GM18507 (cell line): ENCODE measurements at places on chromosomes 2 and 18.

DNA sequence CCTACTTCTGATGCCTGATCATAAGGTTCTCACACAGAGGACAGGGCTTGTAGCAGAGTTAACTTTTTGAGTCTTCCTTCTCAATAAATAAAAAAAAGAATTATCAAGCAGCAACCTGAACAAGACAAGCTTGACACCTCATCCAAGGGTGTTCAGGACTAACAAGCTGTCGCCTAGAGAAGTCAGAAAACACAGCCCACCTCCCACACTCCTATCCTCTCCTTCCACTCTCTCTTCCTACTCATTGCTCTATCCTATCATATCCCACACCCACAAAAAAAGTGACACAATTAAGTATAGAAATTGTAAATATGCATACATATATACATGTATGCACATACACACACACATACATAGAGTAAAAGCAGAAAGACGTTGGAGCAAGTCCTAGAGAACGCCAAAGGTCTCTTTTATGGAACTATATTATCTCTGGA, 5.4 kb downstream of the NBAS start:
- no peak for DNase-seq

- DNase-seq = no peak
Observed at GRCh38 chr2:229849073-229849472, 72.7 kb downstream of the TRIP12 start.

DNA sequence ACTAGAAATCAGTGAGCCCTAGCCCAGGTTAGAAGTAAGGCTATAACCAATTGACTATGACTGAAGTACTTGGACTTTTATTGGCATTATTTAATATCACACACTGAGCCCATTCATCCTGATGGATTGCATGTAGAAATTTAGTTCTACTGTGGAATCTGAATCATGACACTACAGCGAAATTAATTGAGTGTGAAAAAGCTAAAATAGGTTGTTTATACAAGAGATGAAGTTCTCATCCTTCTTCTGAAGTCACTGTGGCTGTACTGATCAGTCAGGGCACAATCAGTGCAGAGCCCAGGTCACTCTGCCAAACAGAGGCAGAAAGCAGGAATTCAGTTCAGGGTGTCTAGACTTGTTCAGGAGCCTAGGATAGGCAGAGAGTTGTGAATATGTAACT, 158.9 kb downstream of the BABAM2 start:
- DNase-seq = no peak

DNA sequence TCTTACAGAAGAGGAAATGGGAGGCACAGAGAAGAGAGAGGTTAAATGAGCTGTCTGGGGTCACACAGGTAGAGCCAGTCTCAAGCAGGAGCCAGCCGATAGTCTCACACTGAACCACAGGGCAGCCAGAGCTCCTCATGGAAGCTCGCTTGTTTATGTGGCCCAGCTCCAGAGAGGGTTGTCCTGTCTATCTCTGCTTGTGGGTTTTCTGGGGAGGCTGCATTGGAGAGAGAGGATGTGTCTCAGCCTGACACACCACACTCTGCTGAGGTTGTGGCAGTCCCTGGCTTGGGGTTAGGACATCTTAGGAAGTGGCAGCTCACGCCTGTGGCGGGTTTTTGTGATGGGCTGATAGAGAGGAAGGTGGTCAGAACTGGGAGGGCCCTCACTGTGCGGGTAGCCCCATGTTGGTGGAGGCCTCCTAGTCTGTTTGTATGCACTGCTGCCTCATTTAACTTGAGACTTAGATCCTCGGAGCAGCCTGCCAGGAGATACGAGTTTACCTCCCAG, 52.3 kb downstream of the TCF7L1 start:
- no peak for DNase-seq

DNA sequence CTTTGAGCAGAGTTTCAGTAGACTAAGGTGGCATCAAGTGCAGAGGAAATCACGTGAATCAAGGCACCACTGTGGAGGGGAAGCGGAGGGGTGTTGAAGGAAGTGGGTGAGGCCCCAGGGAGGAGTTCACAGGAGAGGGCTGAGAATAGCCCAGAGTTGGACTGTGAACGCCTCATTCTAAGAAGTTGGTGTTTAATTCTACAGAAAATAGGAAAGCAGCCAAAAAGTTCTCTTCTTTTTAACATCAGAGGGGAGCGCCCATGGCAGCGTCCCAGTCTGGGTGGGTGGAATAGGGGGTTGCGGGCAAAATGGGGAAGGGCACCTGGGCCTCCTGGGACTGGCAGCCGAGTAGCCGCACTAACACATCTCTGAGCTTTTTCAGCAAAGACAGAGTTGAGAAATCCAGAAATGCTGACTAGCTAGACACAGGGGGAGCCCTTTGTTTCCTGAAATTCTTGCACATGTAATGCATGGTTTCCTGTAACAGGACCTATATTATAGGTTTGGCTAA, 97.0 kb downstream of the NEB start:
- no peak for DNase-seq

- no peak for DNase-seq
Observed at GRCh38 chr18:63344263-63344662, 22.7 kb downstream of the KDSR start.

GRCh38 chr2:181371195-181371594, 86.0 kb upstream of the ITGA4 start:
- no peak for DNase-seq

DNA sequence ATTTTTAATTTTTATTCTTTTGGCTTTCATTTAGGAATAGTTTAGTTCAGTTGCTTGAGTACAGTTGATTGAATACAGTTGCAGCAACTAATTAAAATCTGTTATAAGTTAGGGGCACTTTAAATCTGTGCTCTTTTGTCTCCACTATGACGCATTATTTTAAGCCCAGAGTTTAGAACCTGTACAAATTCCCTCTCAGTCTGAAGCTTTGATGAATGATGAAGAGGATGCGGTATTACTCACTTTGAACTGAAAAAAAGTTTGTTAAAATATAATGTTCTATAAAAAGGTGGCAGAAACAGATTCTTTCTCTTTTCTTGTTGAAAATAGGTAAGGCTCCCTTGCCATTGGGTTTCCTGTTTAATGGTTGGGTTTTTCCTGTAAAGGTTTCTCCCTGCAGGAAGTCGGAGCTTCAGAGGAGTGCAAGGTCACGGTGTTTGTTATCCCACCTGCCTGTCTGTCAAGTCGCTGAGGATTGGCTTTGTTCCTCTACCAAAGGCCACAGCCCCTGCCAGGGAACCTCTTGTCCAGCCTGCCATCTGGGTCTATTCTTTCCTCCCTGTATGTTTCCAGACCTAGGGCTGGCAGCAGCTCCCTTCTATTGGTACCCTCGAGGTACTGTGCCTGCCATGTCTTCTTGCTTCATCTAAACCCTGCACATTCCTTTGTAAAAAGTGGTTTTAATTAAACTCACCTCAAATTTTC, 43.8 kb upstream of the FN1 start:
- no peak for DNase-seq

DNA sequence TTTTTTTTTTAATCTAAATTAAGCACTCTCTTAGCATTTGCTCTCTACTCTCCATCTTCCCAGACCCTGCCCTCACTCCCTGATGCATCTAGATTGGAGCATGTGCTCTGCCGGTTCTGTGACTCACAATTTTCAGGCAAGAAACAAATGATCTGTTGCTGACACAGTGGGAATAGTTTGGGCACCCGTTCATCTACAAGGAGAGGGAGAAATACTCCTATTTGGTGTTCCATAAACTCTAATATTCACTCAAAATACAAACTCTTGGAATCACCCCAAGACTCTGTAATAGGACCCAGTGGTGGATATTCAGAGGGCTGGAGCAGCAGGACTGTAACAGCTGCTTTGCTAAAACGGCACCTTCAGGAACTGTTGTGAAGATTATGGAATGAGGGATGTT, 37.1 kb upstream of the LINC00305 start:
- DNase-seq = no peak

GRCh38 chr2:47158576-47158975, 3.5 kb upstream of the STPG4 start:
- no peak for DNase-seq

DNA sequence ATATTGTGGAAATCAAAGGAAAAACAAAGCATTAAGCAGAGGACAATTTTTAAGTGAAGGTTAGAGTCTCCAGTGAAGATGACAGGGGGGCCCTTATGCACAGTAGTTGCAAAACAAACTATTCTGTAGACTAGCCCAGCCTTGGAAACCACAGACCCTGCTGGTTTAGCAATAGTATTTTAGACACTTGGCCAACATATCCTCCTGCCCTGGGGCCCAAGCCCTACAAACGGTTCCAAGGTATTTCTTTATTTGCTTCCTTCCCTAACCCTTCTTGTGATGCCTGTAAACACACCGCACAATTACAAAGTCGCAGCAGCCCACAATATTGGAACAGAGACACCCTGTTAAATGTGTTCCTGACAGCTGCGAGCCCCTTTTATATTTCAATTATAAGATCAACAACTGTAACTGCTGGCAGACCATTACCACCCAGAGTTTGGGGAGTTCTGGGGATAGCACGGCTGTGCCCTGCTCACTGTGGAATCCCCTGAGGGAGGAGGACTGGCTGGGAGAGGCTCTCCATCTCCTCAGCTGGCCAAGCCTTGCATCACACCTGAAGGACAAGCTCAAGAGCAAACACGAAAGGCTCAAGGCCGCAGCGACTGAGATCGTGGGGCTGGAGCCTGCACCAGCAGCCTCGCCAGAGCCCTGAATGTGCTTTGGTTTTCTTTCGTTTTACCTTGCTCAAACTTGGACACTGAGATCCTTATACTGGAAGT, 282.2 kb upstream of the ATP5MC3 start:
- DNase-seq = no peak

GRCh38 chr2:105627534-105627933, 117.2 kb upstream of the NCK2 start:
- no peak for DNase-seq

DNA sequence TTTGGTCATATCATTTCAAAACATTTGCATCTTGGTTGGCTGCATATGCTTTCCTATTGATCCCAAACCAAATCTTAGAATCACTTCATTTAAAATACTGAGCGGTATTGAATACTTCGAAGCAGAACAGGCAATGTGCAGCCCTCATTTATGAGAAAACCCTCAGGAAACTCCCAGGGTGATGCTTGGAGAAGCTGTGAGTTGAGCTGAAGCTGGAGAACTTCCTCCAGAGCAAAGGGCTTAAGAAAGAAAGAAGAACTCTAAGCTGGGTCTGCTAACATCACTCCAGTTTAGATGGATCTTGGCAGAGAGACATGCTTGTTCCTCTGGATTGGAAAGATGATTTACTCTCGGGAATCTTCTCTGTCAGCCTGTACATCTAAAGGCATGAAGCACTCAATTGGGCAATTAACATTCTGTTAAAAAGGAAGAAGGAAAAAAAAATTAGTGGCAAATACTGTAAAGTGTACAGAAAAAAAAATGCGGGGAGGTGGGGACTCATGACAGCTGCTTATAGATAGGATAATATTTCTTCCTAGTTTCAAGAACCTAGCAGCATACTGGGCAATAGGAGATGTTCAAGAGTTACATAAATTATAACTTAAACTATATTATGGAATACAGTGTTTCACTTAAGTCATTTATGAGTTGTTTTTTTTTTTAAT, 49.5 kb downstream of the ATIC start:
- DNase-seq = no peak

- no peak for DNase-seq
Observed at GRCh38 chr2:171260471-171261424, 100.1 kb upstream of the TLK1 start.

GRCh38 chr2:60446413-60447267, 106.8 kb downstream of the BCL11A start:
- no peak for DNase-seq

GRCh38 chr2:46116150-46116549, 181.1 kb upstream of the EPAS1 start:
- DNase-seq = no peak

GRCh38 chr2:11389551-11390398, 45.3 kb upstream of the ROCK2 start:
- DNase-seq = no peak

DNA sequence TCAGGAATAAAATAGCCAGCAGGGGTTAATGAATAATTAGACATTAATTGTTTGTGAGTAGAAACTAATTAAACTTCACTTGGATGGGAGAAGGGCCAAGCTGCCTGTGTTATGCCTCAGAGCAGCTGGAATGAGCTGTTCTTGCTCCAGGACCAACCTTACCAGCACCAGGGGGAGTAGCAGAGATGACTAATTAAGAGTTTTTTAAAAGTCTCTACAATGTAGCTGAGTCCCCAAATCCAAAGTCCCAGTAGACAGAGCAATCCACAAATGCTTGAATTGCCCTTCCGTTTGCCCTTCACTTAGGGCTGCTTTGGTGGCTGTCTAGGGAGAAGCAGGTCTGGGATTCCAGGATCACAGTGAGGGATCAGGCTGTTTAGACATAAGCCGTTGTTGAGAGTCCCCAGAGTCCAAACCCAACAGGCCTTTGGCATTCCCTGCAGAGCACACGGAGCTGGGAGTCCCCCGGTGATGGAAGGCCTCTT, 59.4 kb downstream of the RHOB start:
- no peak for DNase-seq

- DNase-seq = no peak
Observed at GRCh38 chr2:65021709-65022108, 32.5 kb downstream of the SLC1A4 start.

DNA sequence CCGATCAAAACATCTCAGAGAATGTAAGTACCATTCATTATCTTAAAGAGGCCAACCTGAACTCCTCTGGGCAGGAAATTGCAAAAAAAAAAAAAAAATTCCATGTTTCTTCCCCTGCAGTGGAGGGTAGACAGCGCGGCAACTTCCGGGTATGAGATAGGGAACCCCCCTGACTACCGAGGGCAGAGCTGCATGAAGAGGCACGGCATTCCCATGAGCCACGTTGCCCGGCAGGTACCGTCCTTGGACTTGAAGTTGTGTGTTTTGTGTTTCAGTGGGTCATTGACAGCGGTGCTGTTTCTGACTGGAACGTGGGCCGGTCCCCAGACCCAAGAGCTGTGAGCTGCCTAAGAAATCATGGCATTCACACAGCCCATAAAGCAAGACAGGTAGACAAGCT, 7.2 kb downstream of the ACP1 start:
- DNase-seq = no peak

DNA sequence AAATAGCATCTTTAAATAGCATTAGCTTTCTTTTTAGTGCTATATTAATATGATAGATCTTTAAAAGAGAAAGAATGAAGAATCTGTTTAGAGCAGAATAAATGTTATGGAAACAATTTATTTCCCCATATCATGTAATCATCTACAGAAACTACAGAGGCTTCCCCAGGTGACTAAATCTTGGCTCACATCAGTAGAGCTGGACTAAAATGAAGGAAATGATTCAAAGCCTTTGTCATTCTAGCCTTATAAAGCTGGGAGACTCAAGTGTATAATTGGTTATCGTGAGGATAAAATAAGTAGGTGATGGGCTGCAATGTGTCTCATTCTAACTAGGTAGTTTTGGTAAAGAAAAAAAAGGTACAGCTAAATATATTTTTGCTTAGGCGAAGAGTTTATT, 83.2 kb upstream of the UNC80 start:
- no peak for DNase-seq

GRCh38 chr2:230225486-230225885, at the start of gene SP140:
TSS of gene SP140 (plus strand) at chr2:230225736. CDS start at chr2:230225845, 109 bp downstream.
- peak; percentile 51 for DNase-seq

DNA sequence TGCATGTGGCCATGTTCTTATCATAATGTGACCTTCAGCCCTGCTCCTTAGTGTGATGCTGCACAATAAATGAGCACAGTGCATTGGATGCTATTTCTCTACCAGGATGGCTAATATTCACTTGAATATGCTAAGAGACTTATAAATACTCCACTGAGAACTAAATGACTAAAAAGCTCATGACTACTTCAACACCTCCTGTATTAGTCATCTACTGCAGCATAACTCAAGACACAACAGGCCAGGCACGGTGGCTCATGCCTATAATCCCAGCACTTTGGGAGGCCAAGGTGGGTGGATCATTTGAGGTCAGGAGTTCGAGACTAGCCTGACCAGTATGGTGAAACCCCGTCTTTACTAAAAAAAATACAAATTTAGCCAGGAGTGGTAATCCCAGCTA, 213.4 kb downstream of the RND3 start:
- no peak for DNase-seq
